ENCODE measurements at places on chromosomes 13 and 19.

DNA sequence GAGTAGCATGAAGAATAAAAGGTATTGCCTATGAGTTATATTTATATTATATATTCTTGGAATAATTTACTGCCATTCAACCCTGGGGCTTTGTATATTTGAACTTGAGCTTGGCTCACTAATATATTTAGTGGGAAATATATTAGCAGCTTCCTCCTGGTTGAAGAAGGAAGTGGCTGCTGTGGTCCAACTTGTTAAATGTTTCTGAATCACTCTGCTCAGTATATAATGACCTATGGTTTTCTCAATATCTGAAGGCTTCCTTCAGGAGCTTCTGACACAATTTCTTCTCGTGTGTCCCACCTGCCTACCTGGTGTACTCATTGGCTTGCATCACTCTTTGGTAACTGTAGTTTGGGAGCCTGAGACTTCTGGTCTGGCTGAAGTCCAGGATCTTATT is 646.4 kb downstream of the TBC1D4 start:
- no peak for DNase-seq

GRCh38 chr19:40528078-40528477 is 48.6 kb upstream of the SHKBP1 start:
- DNase-seq = no peak

- no peak for DNase-seq
Measured at GRCh38 chr19:45994456-45994997, 740 bp upstream of the CCDC61 start.

DNA sequence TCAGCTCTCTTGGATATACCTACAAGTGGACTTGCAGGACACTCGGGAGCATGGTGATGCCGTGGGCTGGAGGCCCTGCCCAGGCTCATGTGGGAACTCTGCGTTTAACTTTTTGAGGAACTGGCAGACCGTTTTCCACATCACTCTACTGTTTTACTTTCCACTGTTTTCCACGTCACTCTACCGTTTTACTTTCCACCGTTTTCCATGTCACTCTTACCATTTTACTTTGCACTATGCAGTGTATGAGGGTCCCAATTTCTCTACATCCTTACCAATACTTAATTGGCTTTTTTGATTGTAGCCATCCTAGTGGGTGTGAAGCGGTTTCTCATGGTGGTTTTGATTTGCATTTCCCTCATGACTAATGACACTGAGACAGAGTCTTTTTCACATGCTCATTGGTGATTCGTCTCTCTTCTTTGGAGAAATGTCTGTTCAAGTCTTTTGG is 40.5 kb downstream of the GATAD2A start:
- peak; percentile 22 for DNase-seq

GRCh38 chr19:35781650-35782049 is 6.3 kb downstream of the ARHGAP33 start:
- no peak for DNase-seq

DNA sequence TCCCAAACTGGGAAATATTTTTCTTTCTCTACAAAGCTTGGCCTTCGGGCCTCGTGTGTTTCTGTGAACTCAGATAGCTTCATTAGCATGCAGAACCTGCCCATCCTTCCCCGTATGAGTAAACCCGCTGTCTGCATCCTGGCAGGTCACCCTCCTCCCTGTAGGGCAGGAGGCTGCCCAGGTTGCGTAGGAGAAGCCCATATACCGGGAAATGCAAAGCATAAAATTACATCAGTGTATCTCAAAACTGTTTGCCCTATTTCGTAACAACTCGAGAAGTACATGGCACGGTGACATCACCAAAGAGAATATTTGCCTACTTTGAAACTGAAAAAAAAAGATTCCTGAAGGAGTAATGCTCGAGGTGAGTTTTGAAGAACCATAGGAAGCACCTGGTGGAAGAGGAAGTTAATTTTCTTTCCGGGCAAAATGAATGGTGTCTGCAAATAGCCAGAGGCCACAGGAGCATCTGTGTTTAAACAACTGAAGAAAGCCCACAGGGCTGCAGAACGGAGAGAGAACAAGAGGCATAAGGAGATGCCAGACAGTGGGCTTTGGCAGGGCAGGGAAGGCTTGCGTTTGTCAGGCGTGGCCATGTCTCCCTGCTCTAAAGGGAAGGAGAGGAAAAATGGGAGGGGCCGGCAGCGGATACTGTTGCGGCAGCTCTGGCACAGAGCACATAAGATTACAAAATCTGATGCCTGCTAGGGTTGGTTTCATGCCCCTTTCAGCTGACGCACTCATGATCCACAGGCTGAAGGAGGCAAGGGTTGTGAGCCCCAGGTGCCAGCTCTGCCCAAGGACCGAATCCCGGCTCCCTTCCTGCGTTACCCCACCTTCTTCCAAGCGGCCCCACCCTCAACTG is 81.4 kb downstream of the IRS2 start:
- no peak for DNase-seq

DNA sequence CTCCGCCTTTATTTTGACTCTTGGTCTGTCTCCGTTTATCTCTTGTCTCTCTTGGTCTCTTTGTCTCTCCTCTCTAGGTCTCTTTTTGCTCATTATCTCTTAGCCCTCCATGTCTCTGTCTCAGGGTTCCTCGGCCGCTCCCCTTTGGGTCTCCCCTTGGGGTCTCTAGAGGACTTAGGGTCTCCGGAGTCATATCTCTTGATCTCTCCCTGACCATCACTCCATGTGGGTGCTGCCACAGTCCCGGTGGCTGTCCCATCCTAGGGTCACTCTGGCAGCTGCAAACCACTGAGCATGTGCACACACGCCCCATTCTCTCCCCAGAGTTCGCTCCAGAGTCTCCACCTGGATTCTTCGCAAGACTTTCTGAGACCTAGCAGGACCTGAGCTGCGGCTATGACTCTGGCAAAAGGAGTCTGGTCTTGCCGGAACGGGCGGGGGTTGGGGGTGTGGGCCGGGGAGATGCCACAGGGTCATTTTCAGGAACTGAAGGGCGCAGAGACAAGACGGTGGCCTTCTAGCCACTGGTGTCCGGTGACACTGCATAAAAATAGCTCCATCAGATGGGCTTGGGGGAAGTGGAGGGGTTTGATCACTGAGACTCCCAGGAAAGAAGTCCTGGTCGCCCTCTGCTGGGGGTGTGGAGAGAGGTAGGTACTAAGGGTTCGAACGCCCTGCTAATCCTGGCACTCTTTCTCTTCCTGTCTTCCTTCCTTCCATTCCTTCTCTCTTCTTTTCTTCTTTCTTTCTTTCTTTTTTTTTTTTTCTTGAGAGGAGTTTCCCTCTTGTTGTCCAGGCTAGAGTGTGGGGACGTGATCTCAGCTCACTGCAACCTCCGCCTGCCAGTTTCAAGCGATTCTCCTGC is 1.2 kb upstream of the KCNA7 start:
- peak; percentile 40 for DNase-seq

DNA sequence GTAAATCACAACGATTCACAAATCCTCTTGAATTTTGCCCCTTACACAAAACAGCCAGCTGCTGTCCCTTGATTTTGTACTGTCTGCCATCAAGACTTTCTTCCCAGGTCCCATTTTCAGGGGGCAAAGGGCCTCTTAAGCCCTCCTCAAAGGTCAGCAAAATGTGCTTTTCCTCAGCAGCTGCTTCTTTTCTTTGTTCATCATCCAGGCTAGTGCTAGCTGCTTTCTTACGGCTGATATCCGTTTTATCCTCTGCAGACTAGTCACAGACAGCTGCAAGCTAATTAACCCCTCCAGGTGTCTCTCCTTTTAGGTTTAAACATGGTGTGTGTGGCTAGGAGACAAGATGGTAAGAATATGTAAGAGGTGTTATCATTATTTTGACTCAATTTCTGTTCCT is 90.9 kb downstream of the NALCN start:
- DNase-seq = no peak

GRCh38 chr13:55440465-55441085 is 1700.1 kb upstream of the PRR20A start:
- no peak for DNase-seq

GRCh38 chr19:47446534-47447469 is 24.9 kb downstream of the SLC8A2 start:
- DNase-seq = peak; percentile 7

GRCh38 chr13:86569119-86569518 is 769.9 kb upstream of the SLITRK6 start:
- no peak for DNase-seq

DNA sequence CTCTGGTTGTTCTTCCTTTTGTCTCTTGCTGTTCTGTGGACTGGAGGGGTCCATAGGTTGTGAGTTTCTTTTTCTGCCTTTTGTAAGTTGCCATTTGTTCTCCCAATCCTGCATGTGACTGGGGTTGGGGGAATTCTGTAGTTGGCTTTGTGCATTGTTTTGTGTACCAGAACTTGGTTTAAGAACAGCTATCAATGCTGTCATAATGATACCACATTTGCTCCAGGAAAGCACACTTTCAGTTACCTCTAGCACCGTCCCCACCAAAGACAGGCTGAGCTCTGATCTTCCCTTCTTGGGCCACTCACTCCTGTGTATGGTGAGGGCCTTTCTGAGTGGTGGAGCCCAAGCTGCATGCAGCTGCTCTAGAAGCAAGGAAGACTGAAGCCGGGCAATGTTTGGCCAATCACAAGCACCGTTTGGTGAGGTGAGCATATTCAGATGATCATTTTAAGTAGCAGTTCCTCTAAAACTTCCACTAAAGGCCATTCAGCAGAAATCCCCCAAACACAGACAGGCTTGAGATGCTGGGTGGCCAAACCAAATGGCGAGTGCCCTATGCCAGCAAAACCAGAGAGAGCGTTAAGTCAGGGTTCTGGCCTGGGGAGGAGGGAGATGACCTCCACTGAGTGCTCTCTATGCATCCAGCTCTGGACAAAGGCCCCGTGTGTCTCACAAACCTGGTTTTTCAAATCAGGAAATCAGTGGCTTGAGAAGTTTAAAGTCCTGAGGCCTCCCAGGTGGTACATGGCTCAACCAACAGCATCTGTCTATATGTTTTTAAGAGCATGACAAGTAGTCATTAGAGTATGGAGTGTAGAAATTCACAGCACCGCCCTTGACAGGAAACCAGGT is 120.7 kb upstream of the SPATA13 start:
- DNase-seq = no peak

DNA sequence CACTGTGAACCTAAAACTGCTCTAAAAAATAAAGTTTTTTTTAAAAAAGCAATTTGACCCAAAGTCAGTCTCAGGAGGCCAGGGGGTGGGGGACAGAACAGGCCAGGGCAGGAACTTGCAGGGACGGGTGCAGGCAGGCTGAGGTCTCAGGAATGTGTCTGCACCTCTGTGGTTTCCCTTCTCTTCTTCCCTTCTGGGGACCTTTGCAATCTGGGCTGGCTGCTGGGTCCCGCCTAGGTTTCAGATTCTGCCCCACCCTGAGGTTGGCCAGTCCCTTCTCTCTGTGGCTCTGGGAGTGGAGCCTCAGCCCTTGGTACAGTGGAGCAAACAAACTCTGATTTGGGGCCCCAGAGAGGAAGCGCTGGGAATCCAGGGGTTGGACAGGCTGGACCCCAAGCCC is 5.3 kb upstream of the F2RL3 start:
- peak; percentile 55 for DNase-seq

DNA sequence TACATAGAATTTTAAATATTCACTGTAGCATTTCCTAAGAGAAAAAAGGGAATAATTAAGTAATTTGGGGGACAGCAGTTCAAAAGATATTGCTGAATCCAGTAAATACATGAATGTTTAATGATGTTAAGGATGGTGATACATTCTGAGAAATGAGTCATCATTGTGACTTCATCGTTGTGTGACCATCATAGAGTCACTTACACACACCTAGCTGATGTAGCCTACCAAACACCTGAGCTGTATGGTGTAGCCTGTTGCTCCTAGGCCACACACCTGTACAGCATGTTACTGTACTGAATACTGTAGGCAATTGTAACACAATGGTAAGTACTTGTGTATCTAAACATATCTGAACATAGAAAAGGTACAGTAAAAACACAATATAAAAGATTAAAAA is 34.8 kb downstream of the ATP7B start:
- no peak for DNase-seq

- DNase-seq = peak; percentile 19
Measured at GRCh38 chr13:26050568-26051230, 1.1 kb downstream of the SHISA2 start.

DNA sequence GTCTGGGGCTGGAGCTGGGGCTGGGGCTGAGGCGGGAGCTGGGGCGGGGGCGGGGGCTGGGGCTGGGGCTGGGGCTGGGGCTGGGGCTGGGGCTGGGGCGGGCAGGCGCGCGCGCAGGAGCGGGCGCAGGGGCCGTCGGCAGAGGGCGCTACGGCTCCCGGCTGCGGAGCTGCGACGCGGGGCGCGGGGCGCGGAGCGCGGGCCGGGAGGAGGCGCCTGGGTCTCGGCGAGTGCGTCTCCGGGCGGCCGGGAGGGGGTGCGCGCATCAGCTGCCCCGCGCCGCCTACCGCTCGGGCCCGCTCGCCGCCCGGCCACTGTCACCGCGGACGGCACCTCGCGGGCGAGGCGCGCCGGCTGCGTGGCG is 422 bp upstream of the MTUS2 start:
- no peak for DNase-seq

- no peak for DNase-seq
Measured at GRCh38 chr19:36120092-36120983, 5.1 kb downstream of the TBCB start.

GRCh38 chr19:16778796-16779411 is 50.3 kb upstream of the SIN3B start:
- peak; percentile 37 for DNase-seq

- no peak for DNase-seq
Measured at GRCh38 chr13:87677043-87677495, 5.9 kb downstream of the SLITRK5 start.

GRCh38 chr19:17576758-17577456 is 21.5 kb downstream of the COLGALT1 start:
- DNase-seq = no peak

DNA sequence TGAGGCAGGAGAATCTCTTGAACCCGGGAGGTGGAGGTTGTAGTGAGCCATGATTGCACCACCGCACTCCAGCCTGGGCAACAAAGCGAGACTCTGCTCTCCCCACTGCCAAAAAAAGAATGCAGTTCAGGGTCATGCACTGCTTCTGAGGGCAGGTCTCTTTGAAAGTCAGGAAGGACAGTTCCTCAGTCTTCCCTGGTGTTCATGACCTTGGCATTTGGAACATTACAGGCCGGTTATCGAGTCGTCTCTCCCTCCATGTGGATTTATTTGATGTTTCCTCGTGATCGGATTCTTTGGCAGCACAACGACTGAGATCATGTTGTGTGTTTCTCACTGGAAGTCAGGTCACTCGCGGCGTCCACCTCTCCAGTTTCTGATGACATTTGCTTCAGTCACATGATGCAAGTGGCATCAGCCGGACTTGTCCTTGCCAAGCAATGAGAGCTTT is 17.2 kb downstream of the FGF21 start:
- no peak for DNase-seq

GRCh38 chr19:48926909-48927308 is 6.6 kb upstream of the DHDH start:
- peak; percentile 97 for DNase-seq

- no peak for DNase-seq
Measured at GRCh38 chr13:73072239-73072900, 13.6 kb downstream of the KLF5 start.

DNA sequence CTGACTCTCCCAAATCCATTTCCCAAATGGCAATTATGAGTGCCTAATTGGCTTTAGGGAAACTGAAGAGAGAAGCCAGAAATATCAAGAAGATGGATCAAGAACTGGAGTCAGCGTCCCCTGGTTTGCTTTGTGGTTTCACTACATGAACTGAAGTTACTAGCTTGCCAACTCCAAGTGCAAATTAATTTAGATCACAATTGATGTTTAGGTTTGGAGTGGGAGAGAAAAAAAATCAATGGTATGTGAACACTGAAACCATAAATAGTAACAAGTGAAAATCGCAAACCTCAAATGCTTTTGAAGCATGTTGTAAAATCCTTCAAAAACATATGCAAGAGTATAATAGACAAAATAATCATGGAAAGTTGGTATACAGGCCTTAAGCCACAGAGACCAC is 1528.6 kb upstream of the SLC10A2 start:
- no peak for DNase-seq

- DNase-seq = peak; percentile 10
Measured at GRCh38 chr13:94154367-94154766, 325.1 kb downstream of the DCT start.

Measured in foreskin keratinocyte (primary cell).